Left lung (tissue), 14 donors: ENCODE measurements at places on chromosomes 4 and X.

GRCh38 chr4:85452058-85452731 is 22.8 kb upstream of the ARHGAP24 start:
- no peak for DNase-seq

- no peak for DNase-seq
These were observed 34.4 kb downstream of the NFKB1 start for GRCh38 chr4:102535398-102536082.

- DNase-seq: no peak
These were observed 26.8 kb downstream of the RBBP7 start for GRCh38 chrX:16843208-16843909.

GRCh38 chr4:7190691-7191545 is 1.4 kb upstream of the SORCS2 start:
- peak; percentile 10 for DNase-seq

- DNase-seq: no peak
These were observed 69.4 kb downstream of the EVC2 start for GRCh38 chr4:5638976-5639375.

DNA sequence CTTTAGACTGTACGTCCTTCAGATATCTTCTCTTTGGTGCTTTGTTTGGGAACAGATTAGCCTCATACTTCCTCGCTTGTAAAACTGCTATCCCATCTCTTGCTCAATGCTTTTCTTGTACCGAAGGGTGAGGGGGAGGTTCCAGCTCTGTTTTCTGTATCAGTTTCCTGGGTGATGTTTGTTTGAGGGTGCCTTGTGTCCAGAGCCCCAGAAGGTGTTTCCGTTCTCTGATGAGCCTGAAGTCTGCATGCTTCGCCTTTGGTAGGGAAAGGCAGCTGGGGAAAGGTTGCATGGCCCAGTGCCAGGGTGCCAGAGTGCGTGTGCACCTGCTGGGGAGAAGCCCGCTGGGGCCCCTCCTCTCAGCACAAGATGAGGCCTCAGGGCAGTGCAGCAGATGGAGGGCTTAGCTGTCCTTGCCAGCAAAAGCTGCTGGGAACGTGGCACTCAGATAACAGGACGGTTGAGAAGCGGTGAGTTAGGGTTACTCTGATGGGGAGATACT is 73.7 kb downstream of the TBL1X start:
- DNase-seq: no peak

DNA sequence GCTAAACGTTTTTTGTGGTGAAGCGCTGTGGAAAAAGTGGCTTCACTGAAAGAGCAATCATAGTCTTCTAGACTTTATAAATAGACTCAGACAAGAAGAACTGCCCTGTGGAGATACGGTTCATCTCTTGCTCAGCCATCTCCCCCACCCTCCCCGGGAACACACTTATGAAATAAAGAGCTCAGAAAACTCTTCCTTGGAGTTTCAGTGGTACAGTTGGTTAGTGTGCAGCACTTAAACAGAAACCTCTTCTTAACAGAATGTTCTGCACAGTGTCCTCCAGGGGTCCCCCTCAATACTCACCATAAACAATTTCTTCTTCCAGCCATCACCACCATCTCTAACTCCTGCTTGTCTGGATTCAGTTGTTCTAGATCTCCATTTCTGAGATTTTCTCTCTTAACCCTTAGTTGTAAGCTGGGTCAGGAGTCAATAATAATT is 313.0 kb downstream of the ARHGAP10 start:
- DNase-seq: no peak
